T-helper 2 cell treated with Interferon-gamma antibody and Interleukin-4, amounts not matched to agents 100 ng/mL and 5 ng/mL, for 36 hours (primary cell): ENCODE measurements at places on chromosomes 2 and 18. TPM values are rescaled to one million over a fixed set of nuclear protein-coding genes. Genes with fewer than 3 reads are reported as not detected.

Gene LRP1B
- total RNA-seq: not detected in 2 replicates

Gene RUFY4
- total RNA-seq: 1.1 and 1.3 TPM in 2 replicates

Gene CD8A
- total RNA-seq: 2.4 and 3.2 TPM in 2 replicates

Gene EGR4
- total RNA-seq: 0.07 and 0.11 TPM in 2 replicates

Gene AMER3
- not detected in 2 replicates for total RNA-seq

Gene FBXO41
- total RNA-seq: 15.4 and 16.2 TPM in 2 replicates
